ENCODE measurements at places on chromosomes 5 and 9.

- DNase-seq: no peak
Measured at GRCh38 chr5:157030692-157031091, 28.2 kb downstream of the HAVCR1 start.

DNA sequence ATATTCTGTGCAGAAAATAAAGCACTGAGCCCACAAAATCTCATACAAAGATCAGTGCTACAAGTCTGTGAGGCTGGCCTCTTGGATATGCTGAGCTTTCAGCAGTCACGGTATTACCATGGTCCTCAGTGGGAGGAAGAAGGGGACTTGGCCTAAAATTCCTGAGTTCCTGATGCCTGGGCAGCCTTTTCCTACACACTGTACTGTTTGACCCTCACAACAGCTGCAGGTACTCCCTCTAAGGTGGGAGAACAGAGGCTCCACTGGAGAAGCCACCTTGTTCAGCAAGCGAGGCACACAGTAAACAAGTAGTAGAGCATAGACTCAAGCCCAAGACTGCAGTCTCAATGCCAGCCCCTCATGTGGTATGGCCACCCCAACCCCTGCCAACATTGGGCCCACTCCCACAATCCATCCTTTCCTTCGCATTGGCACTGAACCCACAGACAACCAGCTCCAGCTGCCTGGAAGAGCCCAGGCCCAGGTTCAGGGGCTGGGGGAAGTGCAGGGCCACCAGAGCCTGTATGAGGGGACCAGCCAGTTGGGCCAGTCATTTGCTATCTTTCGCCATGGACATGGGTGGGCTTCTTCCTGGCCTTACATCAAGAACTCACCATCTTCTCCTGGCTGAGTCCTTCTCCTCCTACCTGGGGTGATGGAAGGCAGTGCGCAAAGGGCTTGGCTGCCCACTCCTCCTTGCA is 14.3 kb downstream of the ACSL6 start:
- no peak for DNase-seq

DNA sequence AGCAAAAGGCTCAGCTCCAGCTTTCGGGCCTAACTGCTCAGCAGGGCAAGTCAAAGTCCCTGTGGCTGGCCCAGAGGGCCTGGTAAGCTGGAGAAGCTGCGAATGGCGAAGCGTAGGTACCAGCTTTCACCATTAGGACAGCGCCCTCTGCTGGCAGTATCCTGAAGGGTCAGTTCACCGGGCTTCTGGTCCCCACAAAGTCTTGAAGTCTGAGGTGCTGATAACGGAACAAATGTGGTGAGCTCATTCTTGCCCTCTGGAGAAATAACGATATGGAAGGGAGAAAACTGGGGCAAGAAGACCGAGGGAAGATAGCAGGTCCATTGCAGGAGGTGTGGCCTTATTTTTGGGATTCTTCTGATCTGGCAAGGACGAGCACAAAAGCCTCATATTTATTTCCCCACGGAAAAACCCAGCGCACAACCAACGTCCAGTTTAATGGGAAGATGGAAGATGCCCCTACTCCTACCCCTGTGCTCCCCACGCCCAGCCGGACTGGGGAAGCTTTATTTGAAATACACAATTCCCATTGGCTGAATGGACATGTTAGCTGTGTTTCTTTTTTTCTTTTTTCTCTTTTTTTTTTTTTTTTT is 7.2 kb downstream of the SOWAHA start:
- peak; percentile 87 for DNase-seq

GRCh38 chr9:16640649-16641048 is 229.8 kb downstream of the BNC2 start:
- DNase-seq: no peak

GRCh38 chr9:13427587-13427986 is 148.1 kb upstream of the MPDZ start:
- DNase-seq: no peak

- DNase-seq: no peak
Measured at GRCh38 chr5:145775893-145776444, 59.2 kb downstream of the PRELID2 start.

DNA sequence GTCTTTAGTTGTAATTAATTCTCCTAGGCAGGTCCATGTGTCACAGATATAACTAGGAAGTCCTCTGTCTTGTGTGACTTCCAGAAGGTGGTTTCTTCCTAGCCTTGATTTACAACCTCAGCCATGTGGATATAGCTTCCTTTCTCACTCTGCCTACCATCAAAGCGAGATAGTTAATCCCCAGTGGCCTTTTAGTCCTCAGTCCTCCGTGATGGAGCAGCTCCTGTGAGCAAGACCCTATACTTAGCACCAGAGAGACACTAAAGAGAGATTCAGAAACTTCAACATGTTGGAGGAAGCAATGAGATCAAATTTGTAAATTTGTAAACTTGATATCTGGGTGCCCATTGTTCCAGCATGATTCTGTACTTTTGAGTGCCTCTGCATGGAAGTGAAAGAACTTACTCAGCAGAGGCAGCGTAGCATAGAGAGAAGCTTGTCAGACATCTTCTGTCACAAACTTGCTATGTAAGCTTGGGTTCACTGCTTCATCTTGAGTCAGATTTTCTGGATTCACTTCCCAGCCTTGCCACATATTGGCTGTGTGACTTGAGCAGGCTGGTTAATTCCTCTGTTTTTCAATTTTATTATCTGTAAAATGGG is 170.2 kb upstream of the NR3C1 start:
- DNase-seq: no peak

DNA sequence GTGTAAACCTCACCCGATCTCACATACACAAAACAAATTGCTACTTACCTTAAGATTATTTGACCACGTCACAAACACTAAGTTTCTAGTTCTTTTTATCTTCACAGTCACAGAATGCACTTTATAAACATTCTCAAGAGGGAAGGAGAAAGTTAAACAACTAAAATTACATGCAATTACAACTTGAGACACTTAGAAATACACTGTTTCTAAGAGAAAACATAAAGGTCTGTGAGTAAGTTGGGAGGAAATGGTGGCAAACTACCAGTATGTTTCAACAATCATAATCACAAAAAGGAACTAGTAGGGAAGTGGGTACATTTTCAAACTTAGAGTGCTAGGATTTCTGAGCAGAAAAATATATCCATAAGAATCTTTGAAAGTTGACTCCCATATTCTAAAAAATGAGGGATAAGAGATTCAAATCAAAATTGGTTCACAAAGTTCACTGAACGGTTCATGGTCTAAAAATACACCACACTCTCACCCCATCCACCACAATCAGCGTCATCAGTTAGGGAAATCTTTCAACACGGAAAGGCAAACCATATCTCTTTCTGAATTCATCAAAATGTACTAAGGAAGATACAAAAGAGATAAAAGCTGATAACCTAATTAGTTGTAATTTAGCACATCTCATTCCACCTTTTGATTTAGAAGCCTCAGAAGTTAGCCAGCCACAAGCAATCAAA is 182.6 kb downstream of the BNC2 start:
- DNase-seq: no peak

DNA sequence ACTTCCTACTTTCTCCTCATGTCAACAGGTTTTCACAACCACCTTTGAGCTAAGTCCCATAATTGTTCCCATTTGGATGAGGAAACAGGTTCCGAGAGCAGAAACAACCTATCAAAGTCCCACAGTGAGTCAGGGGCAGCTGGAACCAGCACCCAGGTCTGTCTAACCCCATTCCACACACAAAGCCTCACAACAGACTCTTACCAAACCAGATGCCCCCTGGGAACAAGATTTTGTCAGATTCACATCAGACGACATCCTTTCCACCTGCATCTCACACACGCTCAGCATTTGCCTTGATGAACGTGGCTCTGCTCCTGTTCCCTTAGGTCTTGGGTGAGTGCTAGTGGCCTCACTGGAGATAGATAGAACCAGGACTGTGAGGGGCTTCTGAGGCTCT is 17.0 kb downstream of the SWI5 start:
- no peak for DNase-seq

DNA sequence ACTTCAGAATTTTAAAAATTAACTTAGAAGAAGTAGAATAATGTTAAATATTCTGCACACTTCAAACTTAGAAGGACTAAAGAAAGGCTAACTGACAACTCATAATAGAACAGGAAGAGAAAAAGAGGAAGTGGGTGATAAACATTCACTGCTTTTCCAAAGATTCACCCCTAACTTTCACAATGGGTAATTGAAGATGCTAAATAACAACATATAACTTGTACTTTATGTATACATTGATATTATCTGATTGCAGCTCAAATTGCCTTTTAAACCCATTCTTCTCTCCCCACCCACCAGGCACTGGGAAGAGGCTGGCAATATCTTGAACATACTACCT is 376.6 kb downstream of the EFNA5 start:
- DNase-seq: no peak

GRCh38 chr5:23675456-23675855 is 168.0 kb downstream of the PRDM9 start:
- no peak for DNase-seq

DNA sequence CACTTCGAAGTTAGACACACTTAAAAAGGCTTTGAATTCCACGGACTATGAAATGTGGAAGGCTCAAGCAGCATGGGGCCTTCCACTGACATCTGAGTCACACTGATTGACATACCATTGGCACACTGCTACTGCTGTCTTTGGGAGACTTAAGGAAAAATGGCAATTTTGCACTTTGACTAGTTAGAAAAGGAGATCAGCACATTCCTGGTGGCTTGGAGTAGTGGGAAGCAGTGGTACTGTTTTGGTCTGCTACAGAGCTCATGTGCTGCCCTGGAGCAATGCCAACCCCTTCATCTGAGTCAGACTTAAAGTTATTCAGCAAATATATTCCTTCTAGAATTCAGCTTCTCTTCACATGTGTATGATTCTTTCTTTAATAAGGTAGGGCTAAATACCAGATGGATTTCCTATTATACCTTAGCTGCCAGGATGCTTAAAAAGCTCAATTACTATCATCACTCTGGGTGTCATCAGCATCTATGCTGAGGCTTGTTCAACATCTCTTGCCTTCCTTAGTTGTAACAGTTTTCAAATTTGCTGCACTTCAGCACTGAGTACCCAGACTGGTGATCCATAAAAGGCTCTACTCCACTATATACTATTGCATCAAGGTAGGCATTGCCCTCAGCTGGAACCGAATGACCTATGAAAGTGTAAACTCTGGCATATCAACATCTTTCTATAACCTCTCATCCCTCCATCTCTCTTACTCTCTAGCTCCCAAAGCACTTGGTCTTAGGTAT is 42.3 kb upstream of the MOCS2 start:
- DNase-seq: no peak

DNA sequence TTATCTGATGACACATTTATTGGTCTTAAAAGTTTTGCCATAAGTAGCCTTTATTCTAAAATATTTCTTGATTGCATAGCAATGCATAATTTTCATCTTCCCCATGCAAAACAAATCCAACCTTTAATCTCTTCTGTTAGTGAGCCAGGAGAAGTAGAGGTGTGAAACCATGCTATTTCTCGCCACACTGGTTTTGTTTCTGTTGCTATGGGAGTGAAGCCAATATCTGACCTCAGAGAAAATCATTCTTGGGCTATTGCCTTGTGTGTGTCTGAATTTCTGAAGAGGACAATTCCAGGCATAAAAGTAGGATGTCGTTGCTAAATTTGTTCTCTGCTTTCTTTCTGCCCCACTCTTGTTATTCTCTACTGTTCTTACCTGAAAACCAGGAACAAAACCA is 183.6 kb downstream of the PTTG1 start:
- DNase-seq: no peak

DNA sequence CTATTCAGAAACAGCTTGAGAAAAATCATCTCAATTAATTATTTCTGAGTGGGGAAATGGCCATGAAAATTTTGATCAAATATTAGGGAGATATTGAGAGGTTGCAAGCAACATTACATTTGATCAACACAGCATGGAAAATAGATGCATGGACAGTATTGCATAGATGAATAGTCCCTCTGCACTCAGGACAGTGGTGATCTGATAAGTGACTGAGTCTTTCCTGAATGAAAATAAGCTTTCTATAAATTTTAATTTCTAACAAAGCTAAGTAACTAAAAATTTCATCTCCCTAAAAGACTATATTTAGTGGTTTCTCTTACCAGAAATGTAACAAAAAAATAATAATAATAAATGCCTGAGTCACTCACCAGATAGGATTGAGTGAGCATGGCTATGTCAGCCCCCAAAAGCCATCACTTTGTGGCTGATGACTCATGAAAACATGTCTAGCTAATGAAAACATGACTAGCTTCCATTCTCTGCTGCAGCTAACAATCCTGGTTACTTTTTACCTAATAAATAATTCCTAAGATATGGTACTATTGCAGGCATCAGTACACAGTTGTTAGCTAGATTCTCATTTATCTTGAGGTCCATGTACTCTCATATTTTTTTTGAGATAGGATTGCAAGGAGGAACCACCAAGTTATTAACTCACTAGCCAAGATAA is 1294.8 kb upstream of the ACO1 start:
- DNase-seq: no peak

DNA sequence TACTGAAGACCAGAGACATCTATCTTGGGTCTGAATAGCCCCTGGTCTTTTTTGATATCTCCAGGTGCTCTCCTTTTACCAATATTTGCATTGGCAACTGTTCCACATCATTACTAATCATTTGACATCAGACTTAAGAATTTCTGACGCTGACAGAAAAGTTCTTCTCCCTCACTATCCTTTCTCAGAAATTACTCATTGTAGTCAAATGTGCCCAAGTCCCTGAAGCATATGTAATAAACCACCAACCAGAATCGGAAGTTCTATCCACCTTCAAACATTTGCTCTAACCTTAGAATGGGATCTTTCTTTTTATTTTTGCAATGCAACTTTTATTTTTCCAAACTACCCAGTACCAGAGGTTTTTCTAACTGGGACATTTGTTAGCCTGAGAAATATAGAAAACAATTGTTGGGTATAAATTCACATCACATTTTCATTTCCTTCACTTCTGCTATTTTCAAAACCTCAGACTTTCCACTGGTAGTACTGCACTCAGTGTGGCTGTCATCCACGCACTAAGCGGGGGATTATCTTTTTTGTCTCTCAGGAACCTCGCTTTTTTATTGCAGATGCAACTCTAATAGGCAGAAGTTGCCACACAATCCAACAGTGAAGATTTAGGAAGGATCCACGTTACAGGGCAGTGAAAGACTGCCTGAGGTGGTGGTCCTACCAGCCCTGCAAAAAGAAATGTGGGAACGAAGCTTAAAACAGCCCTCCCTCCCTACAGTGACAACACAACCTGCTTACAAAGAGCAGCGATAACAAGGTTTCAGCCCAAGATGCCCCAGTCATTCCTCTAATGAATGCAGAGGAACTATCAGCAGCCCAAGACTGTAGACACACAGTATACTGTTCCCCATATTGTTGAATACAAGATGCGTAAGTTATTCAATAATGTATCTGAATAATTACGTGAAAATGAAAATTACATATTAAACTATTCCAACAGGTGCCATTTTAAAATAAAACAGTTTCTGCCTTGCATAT is 201.2 kb downstream of the EBF1 start:
- no peak for DNase-seq

DNA sequence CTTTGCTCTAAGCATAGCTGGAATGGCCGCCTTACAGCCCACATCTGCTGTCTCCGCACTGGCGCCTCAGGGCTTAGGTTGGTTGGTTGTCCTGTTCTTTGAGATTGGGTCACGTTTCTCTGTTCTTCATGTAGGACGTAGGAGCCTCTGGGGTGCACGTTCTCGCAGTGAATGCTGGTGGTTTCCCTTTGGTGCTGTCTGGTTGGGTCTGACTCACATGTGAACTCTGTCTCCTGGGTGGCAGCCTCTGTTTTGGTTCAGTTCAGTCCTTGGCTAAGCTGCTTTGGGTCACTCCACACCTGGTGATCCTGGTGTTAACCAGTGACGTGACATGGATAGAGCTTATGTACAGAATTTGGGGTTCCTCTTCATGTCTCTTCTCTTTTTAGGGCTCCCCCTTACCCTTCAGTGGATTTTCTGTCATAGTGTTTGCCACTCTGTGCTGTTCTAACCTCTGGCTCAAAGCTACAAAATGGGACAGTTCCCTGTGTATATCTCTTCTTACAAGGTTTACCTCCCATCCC is 12.6 kb upstream of the LPCAT1 start:
- DNase-seq: peak; percentile 54

All from effector CD4-positive, alpha-beta T cell (primary cell).